Stimulated activated CD4-positive, alpha-beta T cell treated with anti-CD3 and anti-CD28 coated beads, Interleukin-2, amount 100 ng/mL, for 48 hours (primary cell): ENCODE measurements at places on chromosomes 6 and 20.

GRCh38 chr6:53746442-53747103 is 48.2 kb upstream of the LRRC1 start:
- no peak for DNase-seq

DNA sequence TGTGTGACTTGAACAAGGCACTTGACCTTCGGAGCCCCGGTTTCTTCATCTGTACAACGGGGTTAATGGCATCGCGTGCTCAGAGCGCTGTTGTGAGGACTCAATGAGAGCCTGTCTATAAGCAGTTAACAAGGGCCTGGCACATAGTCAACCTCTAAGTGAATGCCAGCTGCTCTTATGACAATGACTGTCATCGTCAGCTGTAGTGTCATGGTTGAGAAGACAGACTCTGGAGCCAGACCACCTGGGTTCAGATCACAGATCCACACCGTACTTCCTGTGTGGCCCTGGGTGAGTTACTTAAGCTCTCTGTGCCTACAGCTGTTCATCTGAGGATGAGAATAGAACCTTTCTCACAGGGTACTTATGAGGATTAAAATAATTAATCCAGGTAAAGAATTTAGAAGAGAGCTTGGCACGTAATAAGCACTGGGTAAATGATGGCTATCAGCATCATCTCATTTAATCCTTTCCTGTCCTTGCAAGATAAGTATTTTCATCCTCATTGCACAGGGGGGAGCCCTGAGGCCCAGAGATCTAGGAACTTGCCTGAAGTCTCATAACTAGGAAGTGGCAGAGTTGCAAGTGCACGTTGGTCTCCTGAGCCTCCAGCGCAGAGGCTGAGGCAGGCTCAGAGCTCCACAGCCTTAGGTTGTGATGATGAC is 105.3 kb downstream of the EYA2 start:
- DNase-seq: no peak

DNA sequence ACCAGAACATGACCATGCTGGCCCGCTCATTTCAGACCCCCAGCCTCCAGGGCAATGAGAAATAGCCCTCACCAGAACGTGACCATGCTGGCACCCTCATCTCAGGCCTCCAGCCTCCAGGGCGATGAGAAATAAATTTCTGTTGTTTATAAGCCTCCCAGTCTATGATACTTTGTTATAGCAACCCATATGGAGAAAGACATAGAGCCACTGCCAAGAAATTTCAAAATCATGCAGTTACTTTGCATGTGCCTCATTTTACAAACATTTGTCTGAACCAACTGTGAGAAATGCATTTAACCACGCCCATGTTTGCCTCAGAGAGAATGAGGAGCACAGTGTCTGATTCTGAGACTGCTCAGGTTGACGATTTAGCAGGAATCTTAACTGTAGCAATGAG is 15.5 kb downstream of the CYP39A1 start:
- no peak for DNase-seq

GRCh38 chr20:36519944-36520343 is 21.4 kb upstream of the MYL9 start:
- no peak for DNase-seq

DNA sequence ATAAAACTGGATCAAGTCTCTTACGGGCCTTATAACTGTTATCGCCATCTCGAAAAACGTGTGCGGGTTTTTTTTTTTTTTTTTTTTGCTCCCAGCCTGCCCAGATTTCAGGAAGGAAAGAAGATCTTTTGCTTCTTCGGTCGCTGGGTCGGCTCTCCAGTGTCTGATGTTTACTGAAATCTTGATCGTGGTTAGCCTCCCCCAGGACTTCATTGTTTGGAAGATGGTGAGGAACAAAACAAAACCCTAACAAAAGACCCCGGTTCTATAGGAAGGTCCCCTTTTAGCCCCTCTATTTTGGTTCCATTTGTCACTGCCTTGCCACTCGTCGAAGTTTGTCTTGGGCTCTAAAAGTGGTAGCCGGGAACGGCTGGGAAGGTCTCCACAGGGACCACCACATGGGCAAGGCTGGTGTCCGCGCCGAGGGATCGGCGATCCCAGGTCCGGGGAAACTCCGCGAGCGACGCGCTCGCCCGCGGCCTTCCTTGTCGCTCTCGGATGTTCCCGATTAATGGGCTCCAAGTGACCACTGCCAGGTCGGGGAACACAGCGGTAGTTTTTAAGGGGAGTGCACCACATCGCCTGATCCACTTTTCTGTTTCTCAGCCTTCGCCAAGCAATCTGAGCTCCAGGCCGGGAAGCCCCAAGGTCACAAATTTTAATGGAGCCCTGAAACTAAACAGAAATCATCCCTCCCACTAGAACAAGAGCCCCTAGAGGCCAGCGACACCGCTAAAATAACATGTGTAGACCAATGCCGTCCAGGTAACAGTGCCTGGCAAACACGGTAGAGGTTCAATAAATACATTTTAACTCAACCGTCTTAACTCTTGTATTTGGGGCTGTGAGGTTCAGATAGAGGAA is 27.0 kb downstream of the TRIM27 start:
- peak; percentile 28 for DNase-seq

GRCh38 chr6:57158658-57159057 is 13.5 kb upstream of the BAG2 start:
- DNase-seq: no peak

GRCh38 chr6:169997930-169998218 is 246.5 kb downstream of the ERMARD start:
- no peak for DNase-seq

GRCh38 chr20:4151991-4152695 is 136.8 kb upstream of the RNF24 start:
- DNase-seq: no peak

- DNase-seq: peak; percentile 78
These were observed at the start of gene LRRC1 for GRCh38 chr6:53794720-53795339. Gene LRRC1, plus strand, starts transcription at chr6:53795005. Its CDS starts 252 bp downstream, at chr6:53795257.

GRCh38 chr20:40930561-40930960 is 98.1 kb upstream of the TOP1 start:
- no peak for DNase-seq

GRCh38 chr6:162699961-162700360 is 27.6 kb downstream of the PRKN start:
- no peak for DNase-seq

- no peak for DNase-seq
These were observed 187.4 kb upstream of the PROKR2 start for GRCh38 chr20:5504061-5504739.

DNA sequence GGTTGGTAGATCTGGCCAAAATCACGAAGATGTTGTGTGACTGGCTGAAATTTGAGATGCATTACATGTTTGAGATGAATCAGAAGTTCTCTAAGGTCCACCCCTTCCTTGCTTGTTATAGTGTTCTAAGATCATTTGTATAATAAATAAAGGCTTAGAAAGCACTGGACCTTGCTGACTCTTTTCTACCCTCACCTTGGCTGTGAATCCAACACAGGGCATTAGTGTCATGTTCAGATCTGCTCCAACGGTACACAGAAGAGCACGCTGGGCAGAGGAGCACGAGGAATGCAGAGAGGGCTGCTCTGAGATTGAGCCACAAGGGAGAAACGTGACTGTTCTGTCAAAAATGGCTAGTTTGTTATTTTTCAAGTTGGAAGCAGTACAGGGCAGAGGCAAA is 169.5 kb upstream of the HDAC2 start:
- no peak for DNase-seq

DNA sequence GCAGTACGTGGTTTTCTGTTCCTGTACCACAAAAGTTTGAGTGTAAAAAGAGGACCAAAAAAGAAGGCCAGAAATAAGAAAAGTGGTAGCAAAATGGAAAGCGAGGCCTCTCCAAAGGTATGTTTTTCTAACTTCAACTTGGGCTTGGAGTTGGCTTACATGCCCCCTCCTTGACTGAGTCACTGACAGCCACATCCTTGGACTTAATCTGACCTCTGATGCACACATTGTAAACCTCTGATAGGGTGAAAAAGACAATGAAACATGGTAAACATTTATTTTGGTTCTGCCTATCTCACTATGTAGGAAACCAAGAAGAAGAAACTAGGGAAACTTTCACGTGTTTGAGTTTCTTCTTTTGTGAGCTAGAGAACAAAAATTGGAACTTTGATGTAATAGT is 503.2 kb upstream of the ID4 start:
- no peak for DNase-seq

- no peak for DNase-seq
These were observed 42.8 kb downstream of the KIAA0319 start for GRCh38 chr6:24603241-24603640.

GRCh38 chr6:125844989-125845388 is 54.2 kb downstream of the NCOA7 start:
- no peak for DNase-seq

DNA sequence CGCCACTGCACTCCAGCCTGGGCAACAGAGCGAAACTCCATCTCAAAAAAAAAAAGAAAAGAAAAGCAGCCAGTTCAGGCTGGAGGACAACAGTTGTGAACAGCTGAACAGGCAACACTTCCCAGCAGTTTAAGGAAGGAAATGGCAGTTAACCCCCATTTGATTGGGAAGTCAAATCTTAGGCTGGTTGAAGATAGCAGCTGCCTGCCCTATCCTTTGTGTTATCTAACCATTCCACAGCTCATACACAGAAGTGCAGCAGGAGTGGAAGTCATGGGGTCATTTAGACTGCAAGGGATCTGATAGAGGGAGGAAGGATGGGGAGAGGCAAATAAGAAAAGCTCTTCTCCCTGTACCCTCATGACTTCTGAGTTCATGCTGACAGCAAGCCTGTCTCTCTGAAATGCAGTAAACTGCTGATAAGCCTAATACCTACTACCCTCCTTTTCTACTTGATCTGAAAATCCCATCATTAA is 35.3 kb downstream of the KCTD20 start:
- DNase-seq: no peak
